DMS 273 treated with DMSO at 0.1 percent for 48 hours (cell line): ENCODE measurements at places on chromosomes 1 and 21.

DNA sequence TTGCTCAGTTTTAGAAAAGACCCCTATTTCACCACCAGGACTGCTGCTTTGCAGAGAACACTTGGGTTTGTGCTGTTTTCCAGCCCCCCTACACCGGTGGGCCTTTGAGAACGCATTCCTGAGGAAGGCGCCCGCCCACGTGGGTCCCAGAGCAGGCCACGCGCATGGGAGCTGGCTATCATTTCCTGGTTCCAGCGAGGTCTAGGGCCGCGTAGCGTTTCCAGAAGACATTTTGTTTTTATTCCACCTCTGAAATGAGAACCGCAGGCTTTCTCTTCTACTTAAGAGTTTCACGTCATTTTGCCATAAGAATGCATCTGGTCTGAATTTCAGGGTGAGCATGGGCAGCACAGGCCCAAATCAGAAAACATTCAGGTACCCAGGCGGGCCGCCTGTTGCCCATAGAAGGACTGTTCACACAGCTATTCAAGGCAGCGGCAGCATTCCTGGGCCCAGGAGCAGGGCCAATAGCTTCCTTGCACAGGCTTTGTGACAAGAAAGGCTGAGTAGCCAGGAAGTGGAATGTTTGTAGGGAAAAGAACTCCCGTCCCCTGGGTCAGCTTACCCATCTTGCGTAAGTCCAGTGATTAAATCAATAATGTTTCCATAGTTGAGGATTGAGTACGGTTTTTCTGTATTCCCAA, 1.4 kb upstream of the KLHL21 start:
- no peak for DNase-seq

GRCh38 chr1:227621211-227621610, 57.9 kb downstream of the ZNF678 start:
- DNase-seq = no peak

GRCh38 chr1:72845981-72846380, 563.6 kb upstream of the NEGR1 start:
- no peak for DNase-seq

DNA sequence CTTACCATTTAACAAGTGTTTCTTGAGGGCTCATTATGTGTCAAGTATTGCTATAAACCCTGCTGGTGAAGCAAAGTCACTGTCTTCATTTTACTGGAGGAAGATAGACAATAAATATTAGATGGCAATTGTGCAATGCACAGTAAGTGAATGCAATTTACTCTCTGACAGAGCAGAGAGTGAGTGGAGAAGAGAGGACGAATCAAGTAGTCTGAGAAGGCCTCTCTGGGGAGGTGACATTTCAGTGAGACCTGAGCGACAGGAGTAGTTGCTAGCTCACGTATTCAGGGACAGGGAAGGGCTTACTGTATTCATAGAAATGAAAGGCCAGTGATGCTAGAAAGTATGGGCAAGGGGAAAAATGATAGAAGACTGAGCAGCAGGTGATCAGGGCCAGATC, 1.2 kb upstream of the NMNAT2 start:
- DNase-seq = no peak

- no peak for DNase-seq
Observed at GRCh38 chr1:62724430-62724829, 36.2 kb upstream of the DOCK7 start.

- no peak for DNase-seq
Observed at GRCh38 chr1:61253912-61254633, 171.7 kb downstream of the NFIA start.

GRCh38 chr1:155977690-155978324, 540 bp downstream of the ARHGEF2 start:
- no peak for DNase-seq

DNA sequence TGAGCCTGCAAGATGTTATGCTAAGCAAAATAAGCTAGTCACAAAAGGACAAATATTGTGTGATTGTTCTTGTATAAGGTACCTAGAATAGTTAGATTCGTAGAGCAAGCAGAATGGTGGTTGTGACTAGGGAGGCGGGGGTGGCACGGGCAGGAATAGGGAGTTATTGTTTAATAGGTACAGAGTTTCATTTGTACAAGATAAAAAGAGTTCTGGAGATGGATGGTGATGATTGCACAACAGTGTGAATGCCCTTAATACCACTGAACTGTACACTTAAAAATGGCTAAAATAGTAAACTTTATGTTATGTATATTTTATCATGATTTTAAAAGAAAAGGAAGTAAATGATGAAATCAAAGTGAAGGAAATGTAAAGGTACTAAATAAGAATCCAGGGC, 20.6 kb downstream of the LRRC42 start:
- DNase-seq = no peak

GRCh38 chr1:36965275-36966159, 68.8 kb downstream of the GRIK3 start:
- no peak for DNase-seq
